ENCODE measurements at places on chromosomes 2 and 18.

GRCh38 chr18:77865853-77866252 lies 616.2 kb downstream of the GALR1 start:
- DNase-seq = no peak

GRCh38 chr2:65380255-65380654 lies 52.1 kb downstream of the SPRED2 start:
- no peak for DNase-seq

GRCh38 chr2:75458201-75458600 lies 102.5 kb downstream of the EVA1A start:
- DNase-seq = no peak

DNA sequence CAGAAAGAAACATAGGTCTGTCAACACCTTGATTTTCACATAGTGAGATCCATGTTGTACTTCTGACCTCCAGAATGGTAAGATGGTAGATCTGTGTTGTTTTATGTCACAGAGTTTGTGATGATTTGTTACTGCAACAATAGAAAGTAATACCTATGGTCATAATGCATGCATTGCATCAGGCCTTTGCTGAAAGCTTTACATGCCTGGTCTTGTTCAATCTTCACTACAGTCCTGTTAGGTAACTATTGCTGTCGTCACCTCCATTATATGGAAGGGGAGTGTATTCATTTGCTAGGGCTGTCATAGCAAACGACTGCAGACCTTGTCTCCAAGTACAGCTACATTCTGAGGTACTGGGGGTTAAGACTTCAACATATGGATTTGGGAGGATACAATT lies 243.5 kb downstream of the ANAPC1 start:
- DNase-seq = no peak

GRCh38 chr2:227881866-227882517 lies 10.6 kb downstream of the DAW1 start:
- no peak for DNase-seq

- DNase-seq = no peak
Observed at GRCh38 chr18:11482271-11482670, 127.1 kb upstream of the SLC35G4 start.

DNA sequence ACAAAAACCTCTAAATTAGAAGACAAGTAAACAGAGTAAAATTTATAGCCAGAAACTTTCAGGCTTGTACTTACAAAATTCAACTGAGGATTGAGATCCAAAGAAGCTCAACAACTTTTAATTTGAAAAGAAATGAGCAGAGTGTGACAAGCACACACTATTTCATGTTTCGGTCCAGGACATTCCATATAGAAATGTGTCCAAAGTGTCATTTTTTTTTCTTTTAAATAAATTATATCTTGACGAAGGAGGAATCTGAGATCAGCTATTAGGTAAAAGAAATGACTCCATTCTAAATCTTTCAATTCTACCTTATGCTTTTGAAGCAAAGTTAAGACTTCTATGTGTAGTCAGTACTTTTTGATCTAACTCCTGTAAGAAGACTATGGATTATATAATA lies 4.6 kb downstream of the FN1 start:
- no peak for DNase-seq

GRCh38 chr2:231554748-231555545 lies 24.7 kb upstream of the NMUR1 start:
- peak; percentile 22 for DNase-seq

- no peak for DNase-seq
Observed at GRCh38 chr2:207129821-207130220, 35.9 kb downstream of the KLF7 start.

GRCh38 chr2:173264603-173265366 lies 89.9 kb upstream of the CDCA7 start:
- peak; percentile 26 for DNase-seq

- no peak for DNase-seq
Observed at GRCh38 chr18:7272311-7273049, 41.6 kb downstream of the LRRC30 start.

- no peak for DNase-seq
Observed at GRCh38 chr2:86492048-86492453, 50.9 kb downstream of the KDM3A start.

- no peak for DNase-seq
Observed at GRCh38 chr18:50284255-50284885, 3.0 kb upstream of the MBD1 start.

DNA sequence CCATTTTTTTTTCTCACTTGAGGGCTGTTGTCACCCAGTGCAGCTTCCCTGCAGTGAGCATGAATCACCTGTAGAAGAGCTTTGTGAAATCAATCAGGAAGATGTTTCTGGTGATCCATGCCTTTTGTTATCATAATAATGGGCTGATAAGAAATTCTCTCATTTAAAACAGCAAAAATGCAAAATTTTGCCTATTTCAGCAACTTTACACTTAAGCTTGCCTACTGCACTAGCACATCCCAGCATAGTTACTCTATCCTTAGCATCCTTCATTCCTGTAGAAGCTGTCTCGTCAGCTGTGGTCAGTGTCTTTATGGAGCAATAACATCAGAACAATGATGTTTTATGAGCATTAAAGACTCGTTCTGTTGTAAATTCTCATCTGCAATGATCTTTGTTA lies 178.6 kb upstream of the ZNF804A start:
- no peak for DNase-seq

- no peak for DNase-seq
Observed at GRCh38 chr18:72206814-72207213, 337.3 kb downstream of the CBLN2 start.

DNA sequence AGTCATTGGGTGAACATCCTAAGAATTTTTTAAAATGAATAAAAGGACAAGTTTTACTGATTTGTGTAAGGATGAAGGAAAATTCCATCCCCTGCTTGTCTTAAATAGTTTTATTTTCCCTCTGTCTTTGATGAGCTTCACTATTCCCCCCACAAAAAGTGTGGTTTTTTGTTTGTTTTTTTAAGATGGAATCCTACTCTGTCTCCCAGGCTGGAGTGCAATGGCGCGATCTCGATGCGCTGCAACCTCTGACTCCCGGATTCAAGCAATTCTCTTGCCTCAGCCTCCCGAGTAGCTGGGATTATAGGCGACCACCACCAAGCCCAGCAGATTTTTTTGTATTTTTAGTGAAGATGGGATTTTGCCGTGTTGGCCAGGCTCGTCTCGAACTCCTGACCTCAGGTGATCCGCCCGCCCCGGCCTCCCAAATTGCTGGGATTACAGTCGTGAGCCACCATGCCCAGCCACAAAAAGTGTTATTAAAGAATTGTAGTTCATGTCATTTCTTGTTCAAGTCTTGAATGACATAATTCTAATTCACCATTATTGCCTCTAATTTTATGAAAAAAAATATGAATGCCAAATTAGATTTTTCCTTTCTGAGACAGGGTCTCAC lies 91.7 kb downstream of the AGPS start:
- no peak for DNase-seq

- DNase-seq = no peak
Observed at GRCh38 chr2:4668381-4668780, 965.0 kb downstream of the DCDC2C start.

DNA sequence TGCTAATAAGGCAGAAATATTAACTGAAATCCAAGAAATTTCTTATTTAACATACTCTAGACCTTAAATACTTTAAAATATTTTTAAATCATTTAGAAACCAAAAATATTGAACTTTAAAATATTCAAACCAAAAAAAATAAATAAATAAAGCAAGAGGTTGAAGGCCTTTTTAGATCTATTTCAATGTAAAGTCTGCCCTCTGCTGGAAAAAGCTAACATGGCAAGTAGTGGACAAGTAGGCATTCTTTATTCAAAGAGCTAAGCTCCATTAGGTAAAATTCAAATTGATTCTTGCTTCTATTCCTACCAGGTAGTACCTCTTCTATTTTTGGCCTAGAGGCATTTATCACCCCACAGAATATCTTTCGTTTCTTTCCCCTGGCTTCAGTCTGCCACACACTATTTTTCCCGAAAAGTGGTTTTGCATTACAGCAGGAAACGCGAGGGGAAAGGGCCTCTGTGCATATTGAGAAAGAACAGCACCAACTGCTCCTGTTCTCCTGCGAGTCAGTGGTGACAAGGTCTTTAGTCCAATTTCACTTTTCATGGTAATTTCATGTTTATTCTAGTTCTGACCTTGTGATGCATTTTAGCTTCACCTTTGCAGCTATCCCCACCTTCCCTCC lies 20.4 kb downstream of the IFIH1 start:
- DNase-seq = peak; percentile 78

GRCh38 chr2:190678444-190679162 lies 29.7 kb downstream of the NAB1 start:
- DNase-seq = no peak

- DNase-seq = no peak
Observed at GRCh38 chr2:2727876-2728511, 396.9 kb upstream of the MYT1L start.

GRCh38 chr2:158773121-158773520 lies 22.0 kb upstream of the DAPL1 start:
- DNase-seq = no peak

DNA sequence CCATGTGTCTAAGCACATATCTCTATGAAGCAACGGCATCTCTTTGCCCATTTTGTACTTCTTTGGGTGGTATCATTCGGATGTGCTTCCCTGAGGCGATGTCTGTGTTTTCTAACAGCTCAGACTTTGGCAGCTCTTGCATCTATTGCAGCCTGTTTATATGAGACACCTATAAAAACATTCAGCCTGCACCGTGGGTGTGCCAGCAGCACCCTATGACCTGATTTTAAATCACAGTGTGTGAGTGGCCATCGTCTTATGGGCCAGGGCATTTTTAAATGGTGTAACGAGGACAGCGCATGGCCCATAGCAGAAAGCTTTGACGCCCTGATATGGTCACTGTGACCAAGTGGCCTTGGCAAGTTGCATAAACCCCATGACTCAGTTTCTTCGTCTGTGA lies 12.9 kb downstream of the NPAS2 start:
- no peak for DNase-seq

- DNase-seq = peak; percentile 74
Observed at GRCh38 chr2:63861220-63861822, 19.6 kb downstream of the UGP2 start.

- no peak for DNase-seq
Observed at GRCh38 chr2:125745514-125745913, 910.4 kb upstream of the GYPC start.

DNA sequence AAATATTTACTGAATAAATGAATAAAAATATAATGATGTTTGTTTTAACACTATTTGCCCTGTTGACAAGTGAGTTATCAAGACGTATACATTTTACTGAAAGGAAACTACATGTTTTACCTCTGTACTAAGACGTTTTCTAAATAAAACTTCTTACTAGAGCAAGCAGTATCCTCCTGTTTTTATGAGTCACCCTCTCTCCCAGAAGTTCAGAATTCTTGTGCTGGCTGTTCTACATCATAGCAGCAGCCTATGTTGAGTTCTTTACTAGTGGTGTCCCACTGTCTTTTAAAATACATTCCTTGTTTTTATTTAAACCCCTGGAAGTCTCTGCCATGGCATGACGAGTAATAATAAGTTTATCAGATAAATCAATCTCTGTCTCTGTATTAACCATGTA lies 297.4 kb downstream of the CALCRL start:
- no peak for DNase-seq

DNA sequence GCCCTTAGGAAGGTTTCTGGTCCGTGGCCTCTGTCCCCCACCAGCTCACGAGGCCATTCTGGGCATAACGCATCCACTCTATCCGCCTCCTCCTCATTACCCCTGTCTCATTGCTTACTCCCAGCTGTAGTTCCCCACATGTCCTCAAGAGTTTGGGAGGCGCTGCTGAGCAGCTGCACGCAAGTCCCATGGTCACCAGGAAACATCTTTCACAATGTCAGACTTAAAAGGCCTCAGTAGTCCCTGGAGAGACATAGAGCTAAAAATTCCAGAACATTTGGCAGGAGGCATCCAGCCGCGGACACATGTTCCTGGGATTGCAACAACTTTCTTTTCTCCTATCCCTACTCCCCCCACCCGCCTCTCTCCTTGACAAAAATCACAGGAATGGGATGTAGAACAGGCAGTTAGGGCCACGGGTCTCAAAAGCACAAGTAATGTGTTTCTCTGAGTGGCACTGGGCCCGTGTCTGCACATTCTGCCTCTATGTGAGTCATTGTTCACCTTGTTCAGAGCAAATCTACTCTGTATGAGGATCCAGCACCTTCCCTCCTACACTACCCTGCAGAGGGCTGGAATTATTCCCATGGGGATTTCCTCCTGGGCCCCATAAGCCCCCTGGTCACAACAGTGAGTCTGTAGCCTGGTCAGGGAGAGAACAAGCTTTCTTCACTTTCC lies 8.1 kb downstream of the LBH start:
- peak; percentile 76 for DNase-seq

- DNase-seq = no peak
Observed at GRCh38 chr2:235854276-235854675, 313.9 kb downstream of the GBX2 start.

DNA sequence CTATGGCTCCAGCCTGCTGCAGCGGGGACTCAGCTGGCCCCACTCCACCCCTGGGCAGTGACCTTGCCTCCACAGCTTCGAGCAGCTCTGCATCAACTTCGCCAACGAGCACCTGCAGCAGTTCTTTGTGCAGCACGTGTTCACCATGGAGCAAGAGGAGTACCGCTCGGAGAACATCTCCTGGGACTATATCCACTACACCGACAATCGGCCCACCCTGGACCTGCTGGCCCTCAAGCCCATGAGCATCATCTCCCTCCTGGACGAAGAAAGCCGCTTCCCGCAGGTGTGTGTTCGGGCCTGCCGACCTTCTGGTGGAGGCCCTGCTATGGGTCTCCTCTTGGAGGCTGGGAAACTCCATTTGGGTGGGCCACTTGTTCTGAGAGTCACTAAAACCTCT lies 48.6 kb downstream of the MYO7B start:
- DNase-seq = no peak

GRCh38 chr2:11669454-11670291 lies at the start of gene NTSR2:
NTSR2 (minus strand) TSS chr2:11670195; CDS start chr2:11670129, 66 bp downstream.
- no peak for DNase-seq

GRCh38 chr2:20977520-20978180 lies 66.2 kb downstream of the APOB start:
- DNase-seq = no peak

DNA sequence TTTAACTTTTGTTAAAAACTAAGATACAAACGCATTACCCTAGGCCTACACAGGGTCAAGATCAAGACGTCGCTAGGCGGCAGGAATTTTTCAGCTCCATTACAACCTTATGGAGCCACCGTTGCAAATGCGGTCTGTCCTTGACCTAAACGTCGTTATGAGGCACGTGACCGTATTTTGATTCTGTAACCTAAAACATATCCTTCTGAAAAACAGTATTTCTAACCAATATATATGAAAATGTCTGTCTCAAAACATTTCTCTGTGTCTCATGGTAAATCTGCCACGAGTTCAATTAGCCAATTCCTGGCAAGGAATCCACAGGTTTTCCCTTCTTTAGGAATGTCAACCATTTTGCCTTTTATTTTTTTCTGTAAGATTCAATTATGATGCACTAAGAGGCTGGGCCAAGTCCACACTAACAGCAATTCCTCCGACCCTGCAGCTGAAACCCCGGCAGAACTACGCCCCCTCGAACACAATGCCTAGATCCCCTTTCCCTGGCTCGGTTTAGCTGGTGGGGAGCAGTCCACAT lies 1.7 kb downstream of the RTN4 start:
- DNase-seq = no peak

- no peak for DNase-seq
Observed at GRCh38 chr2:63801455-63801854, 40.2 kb upstream of the UGP2 start.

GRCh38 chr2:106158871-106159270 lies 35.2 kb downstream of the UXS1 start:
- DNase-seq = peak; percentile 73
